ENCODE measurements at places on chromosomes 2 and 18.

GRCh38 chr2:49753344-49753985 is 599.1 kb upstream of the FSHR start:
- no peak for DNase-seq

DNA sequence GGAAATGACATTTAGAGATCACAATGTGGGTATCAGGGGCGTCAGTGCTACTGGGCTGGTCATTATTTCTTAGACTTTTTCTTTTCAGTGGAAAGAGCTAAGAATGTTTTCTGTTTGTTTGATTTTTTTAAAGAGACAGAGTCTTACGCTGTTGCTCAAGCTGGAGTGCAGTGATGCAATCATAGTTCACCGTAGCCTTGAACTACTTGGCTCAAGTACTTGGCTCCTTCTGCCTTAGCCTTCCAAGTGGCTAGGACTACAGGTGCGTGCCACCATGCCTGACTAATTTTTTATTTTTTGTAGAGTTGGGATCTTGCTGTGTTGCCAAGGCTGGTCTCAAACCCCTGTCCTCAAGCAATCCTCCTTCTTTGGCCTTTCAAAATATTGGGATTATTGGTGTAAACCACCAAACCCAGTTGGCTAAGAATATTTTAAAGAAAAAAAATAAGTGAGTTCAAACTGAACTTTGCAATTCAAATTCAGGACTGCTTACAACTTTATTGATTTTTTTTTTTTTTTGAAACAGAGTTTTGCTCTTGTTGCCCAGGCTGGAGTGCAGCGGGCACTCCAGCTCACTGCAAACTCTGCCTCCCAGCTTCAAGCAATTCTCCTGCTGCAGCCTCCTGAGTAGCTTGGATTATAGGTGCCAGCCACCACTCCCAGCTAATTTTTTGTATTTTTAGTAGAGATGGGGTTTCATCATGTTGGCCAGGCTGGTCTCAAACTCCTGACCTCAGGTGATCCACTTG is 154.2 kb downstream of the MIB1 start:
- no peak for DNase-seq

DNA sequence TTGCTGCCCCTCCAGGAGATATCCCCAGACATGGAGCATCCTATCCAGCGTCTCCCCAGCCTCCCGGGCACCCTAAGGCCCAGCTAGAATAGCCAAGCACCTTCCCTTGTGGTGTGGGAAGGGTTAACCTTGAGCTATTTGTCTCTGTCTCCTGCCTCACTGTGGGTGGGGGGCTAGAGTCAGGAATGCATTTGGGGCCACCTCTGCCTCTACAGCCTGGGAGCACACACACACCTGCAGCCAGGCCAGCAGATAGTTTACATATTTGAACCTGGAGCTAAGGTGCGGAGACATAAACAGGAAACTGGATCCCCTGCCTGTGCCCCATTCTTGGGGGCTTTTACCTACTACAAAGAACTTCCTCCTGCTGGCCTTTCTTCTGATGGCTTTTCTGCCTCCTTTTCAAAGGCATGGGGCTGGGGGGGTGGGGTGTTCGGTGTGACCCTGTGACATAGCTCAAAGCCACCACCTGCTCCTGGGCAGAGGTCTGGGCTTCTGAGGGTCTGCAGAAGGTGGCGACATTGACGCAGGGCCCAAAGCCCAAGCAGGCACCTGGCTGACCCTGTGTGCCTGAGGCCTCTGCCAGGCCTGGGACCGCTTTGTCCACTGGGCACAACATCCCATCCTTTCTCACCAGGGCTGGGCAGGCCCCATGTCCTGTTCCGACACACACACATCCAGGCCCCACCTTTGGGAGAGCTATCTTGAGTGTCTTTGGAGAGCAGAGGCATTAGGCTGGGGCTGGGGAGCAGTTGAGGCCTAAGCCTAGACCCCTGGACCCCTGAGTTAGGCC is 34.2 kb downstream of the EMX1 start:
- DNase-seq = no peak

- no peak for DNase-seq
Measured at GRCh38 chr2:88176352-88176984, 6.3 kb downstream of the THNSL2 start.

DNA sequence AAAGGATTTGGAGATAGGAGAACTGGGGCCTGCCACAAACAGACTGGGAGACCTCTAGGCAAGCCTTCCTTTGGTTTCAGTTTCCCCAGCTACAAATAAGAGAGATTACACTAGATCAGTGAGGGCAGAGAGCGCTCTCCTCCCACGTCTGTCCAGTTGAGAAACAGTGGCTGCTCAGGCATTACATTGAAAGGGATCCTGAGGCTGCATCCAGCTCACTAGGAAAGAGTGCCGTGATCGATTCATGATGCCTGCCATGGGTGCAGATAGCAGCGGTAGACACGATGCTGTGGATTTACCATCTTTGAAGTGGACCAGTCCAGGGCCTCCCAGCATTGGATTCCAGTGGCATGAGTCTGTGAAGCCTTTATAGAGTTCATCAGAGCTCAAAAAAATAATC is 62.6 kb downstream of the EN1 start:
- DNase-seq = no peak
